ENCODE measurements at places on chromosomes 7 and 10.

GRCh38 chr10:76080451-76080850, 649.0 kb downstream of the LRMDA start:
- DNase-seq = no peak

DNA sequence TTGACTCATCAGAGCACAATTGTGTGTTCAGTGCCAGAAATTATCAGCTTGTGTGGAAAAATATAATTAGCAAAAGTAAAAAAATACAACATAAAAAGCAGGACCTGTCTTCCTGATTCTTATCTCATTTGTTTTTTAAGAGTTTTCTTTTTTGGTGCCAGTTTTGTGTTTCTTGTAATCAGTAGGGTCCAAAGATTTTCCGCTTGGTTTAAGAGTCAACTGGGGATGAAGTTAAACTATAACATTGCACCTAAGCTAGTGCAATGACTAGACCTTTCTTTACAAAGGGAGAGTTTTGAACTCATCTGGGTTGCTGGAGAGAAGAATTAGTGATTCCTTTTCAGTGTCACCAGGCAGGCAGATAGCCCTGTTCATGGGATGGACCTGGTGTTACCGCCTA, 113.4 kb downstream of the PLPP4 start:
- DNase-seq = no peak

- no peak for DNase-seq
Observed at GRCh38 chr7:115709664-115710063, 320.9 kb downstream of the TFEC start.

- no peak for DNase-seq
Observed at GRCh38 chr7:90889644-90890043, 293.5 kb downstream of the CDK14 start.

- DNase-seq = no peak
Observed at GRCh38 chr10:5645944-5646617, 20.3 kb downstream of the ASB13 start.

DNA sequence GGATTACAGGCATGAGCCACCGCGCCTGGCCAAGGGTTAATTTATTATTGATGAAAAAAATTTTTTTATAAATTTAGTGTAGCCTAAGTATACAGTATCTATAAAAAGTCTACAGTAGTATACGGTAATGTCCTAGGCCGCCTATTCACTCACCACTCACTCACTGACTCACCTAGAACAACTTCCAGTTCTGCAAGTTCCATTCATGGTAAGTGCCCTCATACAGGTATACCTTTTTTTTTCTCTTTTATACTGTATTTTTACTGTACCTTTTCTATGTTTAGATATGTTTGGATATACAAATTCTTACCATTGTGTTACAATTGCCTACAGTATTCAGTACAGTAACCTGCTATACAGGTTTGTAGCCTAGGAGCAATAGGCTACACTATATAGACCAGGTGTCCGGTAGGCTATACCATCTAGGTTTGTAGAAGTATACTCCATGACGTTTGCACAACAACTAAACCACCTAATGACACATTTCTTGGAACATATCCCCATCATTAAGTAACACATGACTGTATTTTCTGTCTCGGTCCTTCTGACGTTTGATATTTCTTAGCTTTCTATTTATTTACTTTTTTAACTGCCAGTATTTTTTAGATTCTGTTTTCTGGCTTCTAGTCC, 23.4 kb downstream of the IRF5 start:
- DNase-seq = no peak

DNA sequence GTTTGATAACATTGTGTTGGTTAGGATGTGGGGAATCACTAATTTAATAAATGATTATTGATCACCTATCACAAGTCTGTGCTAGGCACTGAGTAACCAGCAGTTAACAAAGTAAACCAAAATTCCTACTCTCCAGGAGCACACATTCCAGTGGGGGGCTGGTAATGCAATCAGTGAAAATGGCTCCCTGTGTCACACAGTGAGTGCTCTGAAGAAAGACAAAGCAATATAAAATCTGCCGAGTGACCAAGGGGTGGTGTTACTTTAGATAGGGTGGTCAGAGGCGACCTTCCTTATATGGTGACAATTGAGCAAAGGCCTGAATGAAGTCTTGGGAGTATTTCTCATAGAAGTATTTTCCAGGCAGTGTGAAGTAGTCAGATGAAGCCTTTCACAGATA, 13.6 kb upstream of the SMC3 start:
- no peak for DNase-seq

DNA sequence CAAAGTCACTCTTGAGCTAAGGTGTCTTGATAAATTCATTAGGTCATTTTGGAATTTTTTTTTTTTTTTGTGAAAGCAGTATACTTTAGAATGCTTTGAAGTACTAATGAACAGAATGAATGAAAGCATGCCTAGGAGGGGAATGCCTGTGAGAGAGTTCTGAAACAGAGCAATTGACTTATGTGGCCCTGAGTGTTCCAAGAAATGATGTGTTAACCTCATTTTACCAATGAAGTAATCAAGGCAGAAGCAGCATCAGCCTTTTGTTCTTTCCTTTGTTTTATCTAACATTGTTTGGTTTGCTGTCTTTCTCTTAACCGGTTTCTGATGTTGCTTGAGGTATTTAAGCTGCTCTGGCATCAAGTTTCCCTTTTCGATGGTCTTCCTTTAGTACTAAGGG, 154.6 kb upstream of the HGF start:
- no peak for DNase-seq

- no peak for DNase-seq
Observed at GRCh38 chr7:139647814-139648390, 124.4 kb downstream of the CLEC2L start.

DNA sequence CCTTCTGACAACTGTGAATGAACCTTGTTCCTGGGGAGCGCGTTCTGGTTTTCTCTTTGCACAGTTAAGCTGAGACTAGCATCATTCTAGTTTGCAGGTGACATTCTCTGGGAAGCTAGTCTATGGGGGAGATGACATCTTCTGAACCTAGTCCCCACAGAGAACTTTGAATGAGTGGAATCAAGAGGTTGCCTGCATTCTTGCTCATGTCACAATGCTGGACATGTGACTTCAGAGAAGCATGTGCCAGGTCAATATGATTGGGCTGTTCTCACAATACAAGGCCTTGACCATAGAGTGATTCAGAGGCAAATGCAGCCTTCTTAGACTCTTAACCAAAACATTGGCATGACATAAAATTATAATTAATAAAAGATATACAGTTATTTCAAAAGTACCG, 22.1 kb downstream of the KLLN start:
- no peak for DNase-seq

- no peak for DNase-seq
Observed at GRCh38 chr10:397321-398068, 262.2 kb downstream of the ZMYND11 start.

- DNase-seq = no peak
Observed at GRCh38 chr10:7445474-7446185, 34.8 kb upstream of the SFMBT2 start.

DNA sequence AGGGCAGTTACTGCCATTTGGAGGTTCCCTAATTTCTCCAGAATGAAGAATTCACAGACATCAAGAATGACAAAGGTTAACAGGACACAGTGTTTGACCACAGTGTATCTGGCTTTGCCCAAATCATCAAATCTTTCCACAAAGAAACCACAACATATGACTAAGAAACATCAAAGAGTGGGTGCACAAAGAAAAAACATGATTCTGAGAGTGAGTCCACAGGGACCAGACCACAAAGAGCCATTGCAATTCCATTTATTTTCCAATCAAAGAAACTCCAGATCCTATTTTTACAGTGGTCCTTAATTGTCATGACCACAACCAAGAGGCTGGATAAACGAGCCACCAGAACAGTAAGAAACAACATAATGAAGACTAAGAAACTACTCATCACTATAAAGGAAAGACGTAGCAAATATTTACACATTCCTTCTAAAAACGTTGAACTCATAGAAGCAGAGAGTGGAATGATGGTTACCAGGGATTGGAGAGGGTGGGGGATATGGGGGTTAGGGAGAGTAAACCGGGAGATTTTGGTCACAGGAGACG, 286.5 kb downstream of the DOCK4 start:
- peak; percentile 72 for DNase-seq

GRCh38 chr10:10038348-10038747, 979.3 kb upstream of the CELF2 start:
- DNase-seq = no peak

- DNase-seq = no peak
Observed at GRCh38 chr10:30816159-30816819, 186.7 kb upstream of the LYZL2 start.

- no peak for DNase-seq
Observed at GRCh38 chr10:4555920-4556319, 270.1 kb upstream of the AKR1E2 start.

- no peak for DNase-seq
Observed at GRCh38 chr10:19702215-19702614, 114.0 kb upstream of the PLXDC2 start.

- no peak for DNase-seq
Observed at GRCh38 chr7:129875745-129876411, 76.9 kb downstream of the UBE2H start.

DNA sequence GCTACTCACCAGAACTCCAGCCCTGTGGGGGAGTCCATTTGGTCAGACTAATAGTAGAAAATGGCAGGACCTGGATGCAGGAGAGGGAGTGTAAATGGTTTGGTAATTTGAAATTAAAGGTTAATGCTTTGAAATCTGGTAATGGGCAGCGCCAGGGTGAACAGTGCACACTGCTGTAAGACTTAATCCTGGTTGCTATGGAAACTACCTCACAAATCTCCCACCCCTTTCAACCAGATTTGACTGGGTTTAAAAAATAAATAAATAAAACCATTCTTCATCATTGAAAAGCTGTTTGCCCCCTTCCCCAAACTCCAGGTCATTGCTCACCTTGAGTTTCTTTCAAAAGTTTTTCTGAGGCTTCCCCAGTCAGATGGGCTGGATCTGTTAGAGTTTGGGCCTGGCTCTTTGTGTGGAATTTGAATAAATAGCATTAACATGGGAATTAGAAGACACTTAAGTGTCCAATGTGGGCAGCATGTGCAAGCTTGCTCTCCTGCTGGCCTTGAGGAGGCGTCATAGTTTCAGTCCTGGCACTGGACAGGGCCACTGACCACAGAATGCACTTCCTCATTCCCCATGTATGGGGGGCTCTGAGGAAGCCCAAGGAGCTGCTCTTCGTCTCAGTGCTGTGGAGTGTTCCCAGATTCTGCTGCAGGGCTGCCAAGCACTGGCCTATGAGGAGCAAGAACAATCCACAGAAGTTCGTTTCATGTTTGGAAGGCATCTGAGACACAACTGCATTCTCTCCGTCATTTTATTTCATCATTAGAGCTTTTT, 90.7 kb downstream of the LRRC4 start:
- no peak for DNase-seq

DNA sequence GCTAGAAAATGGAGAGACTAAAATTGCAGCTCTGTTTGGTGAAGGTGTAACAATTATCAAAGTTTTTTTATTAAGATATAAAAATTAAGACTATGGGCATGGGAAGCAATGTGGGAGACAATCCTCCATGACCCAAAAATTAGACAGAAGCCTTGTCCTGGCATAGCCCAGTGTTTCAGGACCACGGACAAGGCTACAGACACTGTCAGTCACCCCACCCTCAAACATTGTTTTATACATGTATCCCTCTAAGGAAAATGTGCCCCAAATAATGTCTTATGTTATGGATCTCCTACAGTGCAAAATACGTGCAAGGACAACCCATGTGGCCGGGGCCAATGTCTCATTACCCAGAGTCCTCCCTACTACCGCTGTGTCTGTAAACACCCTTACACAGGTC, 24.0 kb downstream of the HABP2 start:
- DNase-seq = no peak

DNA sequence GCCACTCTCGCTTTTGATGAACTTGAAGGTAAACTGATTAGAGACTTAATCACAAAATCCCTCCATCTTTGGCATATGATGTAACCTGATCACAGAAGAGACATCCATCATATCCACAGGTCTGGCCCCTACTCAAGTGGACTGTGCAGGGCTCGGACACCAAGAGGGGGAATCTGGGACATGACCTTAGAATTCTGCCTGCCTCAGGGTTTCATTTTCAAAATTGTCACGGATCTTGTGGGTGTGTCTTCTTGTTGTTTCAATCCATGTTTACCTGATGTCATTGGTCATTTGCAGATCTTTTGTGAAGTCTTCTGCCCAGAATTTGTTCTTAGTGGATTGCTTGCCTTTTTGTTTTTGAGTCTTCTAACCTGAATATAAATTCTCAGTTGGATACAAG, 5.9 kb upstream of the ARMS2 start:
- no peak for DNase-seq

DNA sequence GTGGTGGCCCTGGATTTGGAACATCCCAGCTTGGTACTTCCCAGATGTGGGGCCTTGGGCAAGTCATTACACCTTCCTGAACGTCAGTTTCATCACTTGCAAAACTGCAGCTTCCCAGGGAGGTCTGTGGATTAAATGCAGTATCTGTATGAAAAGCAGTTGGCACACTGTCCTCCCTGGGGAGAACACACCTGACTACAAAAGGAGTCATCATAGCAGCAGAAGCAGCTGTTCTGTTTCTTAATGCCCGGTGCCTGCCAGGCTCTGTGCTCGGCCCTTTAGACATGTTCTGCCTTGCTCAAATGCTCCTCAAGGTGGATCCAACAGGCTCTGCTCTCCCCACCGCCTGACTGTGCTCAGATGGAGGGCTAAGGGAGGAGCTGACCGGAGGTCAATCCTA, 31.0 kb downstream of the CDCA7L start:
- no peak for DNase-seq

DNA sequence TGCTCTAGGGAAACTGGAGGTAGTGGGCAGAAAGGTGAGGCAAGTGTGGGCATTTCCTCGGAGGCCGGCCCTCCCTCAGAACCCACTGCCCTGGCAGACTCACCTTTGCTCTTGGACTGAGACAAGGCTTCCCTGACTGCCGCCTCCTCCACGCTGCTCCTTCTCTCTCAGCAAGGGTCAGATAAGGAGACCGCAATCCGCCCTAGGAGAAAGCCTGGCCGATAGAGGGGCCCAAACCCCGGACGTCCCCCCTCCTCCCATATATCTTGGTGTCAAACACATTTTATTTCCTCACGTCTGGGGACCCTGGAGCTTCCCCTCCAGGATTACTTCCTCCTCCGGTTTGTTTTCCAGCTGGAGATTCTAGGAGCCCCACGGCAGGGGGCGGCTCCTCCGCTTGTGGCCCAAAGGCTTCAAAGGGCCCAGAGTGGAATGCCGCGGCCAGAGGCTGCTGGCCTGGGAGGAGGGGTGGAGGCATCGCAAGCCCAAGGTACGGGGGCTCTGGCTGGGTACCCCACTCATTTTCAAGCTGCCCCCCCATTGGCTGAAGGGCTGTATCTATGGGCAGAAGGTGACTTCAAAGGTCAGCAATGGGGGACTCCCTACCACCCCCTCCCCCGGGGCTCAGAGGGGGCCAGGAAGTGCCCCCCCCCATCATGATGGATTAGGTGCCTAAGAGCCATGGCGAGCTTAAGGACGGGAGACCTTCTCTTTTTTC, 31.7 kb upstream of the LBX1 start:
- DNase-seq = no peak

DNA sequence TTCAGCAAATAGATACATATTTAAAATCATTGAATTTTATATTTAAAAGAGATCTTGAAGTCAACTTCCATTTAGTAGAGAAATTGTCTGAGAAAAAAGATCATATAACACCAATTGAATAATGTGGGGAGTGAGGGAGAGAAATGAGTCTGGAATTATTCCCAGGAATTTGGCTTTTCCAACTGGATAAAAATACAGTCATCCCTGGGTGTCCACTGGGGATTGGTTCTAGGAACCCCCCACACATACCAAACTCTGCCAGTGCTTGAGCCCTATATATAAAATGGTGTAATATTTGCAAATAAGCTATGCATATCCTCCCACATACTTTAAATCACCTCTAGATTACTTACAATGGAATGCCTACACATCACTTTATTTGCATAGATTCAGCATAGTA, 162.8 kb upstream of the SEMA3C start:
- no peak for DNase-seq
